ENCODE measurements at places on chromosomes 13 and 19.

DNA sequence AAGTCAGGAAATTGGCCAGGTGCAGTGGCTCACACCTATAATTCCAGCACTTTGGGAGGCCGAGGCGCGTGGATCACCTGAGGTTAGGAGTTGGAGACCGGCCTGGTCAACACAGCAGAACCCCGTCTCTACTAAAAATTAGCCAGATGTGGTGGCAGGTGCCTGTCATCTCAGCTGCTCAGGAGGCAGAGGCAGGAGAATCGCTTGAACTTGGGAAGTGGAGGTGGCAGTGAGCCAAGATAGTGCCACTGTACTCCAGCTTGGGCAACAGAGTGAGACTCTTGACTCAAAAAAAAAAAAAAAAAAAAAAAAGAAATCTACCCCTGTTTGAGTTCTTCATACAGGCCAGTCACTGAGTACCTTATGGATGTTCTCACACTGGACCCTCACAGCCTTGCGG is 42.0 kb downstream of the SLC15A1 start:
- DNase-seq: no peak

- peak; percentile 7 for DNase-seq
These were observed 12.1 kb upstream of the LGALS13 start for GRCh38 chr19:39590265-39590664.

DNA sequence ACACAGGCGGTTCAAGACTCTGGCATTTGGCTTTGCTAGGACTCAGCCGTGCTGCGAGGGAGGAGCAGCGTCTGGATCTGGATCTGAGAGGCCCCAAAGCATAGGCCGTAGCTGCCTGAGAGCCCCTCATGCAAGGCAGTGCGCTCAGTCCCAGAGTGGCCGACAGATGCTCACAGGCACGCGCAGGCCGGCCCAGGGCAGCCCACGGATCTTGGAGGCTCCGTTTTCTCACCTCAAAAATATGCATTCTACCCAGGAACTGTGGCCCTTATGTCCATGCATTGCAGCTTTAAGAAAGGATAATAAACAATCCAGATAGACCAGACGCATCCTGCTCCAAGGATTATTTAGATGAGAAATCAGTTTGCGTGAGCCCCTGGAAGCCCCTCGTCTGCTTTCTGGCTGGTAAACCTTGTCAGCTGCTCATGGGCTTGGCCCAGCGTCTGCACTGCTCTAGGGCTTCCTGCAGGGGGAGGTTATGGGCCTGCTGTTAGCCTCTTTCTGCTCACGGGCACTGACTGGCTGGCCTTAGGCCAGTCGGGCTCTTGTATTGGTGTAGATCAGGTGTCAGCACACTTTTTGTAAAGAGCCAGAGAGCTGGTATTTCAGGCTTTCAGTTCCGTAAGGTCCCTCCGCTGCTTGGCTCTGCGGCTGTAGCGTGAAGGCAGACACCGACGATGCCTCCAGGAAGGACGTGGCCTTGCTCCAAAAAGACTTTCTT is 24.2 kb downstream of the TEX29 start:
- no peak for DNase-seq

DNA sequence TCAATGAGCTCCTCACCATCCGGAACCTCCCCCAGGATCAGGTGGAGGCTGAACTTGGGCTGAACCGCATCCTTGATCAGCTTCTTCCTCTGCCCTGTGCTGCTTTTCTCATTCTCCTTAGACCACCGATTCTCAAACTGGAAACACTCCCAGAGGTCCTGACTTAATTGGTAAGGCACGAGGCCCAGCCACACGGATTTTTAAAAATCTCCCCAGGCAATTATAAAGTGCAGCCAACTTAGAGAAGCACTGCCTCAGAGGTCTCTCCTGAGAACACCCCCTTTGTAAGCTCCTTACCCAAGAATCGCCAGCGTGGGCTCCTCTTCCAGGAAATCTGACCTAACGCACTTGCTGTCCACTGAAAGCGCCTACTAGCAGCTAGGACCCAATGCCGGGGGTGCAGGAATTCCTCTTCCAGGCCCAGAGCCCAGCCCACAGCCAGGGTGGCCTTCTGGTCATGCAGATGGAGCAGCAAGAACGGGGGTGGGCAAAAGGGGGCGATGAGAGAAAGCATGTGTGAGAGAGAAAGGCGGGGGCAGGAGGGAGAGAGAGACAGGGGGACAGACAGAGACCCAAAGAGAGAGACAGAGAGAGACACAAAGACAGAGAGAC is 66.9 kb upstream of the CACNA1A start:
- DNase-seq: no peak

GRCh38 chr19:9906475-9907087 is 29.7 kb downstream of the OLFM2 start:
- no peak for DNase-seq

DNA sequence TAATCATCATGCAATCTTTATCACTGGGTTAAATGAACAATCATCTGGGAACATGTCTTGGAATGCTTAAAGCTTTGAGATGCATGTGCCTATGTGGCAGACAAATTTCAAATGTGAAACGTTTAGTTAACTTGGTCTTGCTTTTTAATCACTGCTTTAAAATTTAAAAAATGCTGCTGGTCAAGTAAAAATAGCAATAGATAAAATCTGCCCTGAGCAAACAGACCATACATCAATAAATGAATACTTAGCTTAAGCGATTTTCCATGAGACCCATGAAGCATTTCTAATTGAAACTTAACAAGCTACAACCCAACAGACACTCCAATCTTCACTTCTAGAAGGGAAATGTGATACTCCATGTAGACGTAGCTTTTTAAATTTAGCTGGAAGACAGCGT is 1.9 kb upstream of the KL start:
- no peak for DNase-seq

DNA sequence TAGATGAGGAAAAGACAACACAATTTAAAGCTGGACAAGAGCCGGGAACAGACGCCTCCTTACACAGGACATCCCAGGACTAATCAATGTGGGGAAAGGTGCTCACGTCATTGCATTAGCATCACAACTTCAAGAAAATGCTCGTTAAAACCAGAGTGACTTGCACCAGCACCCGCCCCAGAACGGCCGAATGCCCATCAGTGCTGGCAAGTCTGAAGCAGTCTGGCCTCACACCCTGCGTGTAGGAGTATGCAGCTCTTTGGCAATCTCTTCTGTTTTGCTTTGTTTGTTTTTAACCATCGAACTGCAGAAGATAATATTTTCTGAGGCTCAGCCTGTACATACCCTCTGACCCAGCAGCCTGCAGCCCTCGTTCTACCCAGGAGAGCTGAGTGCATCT is 44.8 kb upstream of the LDLR start:
- DNase-seq: no peak

DNA sequence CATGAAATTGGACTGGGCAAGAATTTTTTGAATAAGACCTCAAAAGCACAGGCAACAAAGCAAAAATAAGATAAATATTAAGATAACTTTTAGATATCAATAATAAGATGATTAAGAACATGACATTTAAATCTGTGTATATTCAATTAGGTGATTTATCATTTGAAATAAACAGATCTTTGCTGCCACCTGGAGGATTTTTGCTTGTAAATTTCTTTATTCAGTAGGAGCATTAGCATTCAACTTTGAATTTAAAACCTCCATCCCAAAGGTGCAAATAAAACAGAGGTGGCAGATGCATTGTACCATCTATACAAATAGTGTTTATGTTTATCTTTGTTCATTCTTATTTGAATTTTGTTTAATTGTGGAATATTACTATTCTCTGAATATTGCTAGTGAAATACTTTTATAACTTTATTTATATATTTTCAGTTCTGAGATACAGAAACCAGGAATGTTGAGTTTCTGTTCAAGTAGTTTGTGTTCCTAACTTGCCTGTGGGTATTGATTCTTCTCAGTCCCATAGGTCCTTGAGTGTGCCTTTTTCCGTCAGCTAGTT is 20.9 kb downstream of the COG6 start:
- no peak for DNase-seq

- DNase-seq: peak; percentile 67
These were observed 23.1 kb downstream of the LRFN3 start for GRCh38 chr19:35959040-35959967.

DNA sequence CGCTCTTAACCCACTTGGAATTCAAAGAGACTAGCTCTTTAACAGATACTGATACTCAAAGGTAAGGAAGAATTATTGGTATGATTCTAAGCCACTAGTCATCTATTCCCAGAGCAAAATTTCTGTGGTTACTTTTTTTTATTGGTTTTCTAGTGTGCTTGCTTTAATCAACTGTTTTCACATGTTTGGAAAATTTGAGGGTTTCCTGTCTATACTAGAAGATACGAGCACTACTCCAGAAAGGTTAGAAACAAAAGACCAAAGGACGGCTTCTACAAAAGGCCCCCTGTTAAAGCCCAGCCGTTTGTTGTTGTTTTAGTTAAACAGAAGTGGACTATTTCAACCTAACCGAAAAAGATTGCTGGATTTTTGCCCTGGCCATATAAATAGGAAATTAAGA is 18.5 kb upstream of the LPAR6 start:
- no peak for DNase-seq

DNA sequence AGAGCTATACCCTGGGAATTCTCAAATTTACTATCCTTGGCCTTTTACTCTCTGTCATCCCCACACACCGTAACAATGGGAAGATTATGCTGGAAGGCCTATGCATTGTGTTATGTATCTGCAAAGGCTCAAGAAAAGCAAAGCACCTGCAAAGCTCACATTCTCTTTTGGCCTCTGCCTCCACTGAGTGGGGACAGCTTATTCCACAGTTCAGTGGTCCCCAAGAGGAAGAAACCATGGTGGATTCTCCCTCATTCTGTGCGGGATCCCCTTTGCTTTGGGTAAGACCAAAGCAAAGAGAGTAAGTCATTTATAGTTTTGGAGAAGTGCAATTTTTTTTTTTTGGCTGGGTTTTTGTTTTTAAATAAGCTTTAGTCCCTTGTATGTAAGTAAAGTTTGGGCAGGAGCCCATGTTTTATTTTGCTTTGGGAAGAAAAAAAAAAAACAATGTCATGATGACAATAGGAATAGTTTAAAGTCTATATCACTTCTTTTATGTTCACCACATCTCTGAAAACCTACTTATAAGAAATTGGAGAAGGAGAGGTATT is 530.6 kb downstream of the FGF9 start:
- no peak for DNase-seq

- DNase-seq: no peak
These were observed 9.2 kb downstream of the GPATCH1 start for GRCh38 chr19:33090179-33090578.

DNA sequence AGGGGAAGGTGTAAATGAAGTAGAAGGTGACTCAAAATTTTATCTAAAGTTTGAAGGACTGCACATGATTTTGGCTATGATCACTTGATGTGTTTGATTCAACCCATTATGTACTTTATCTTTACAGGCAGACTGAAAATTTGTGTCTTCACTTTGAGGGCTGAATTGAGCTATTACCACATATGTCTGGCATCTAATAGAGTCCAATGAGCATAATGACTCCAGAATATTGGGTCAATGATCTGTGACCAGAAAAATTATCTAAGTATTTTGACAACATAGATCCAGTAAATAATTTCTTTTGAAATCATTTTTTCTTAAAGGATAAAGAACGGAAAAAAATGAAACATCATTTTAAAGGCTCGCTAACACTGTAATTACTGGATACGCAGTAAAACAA is 2810.0 kb downstream of the PCDH9 start:
- DNase-seq: no peak

DNA sequence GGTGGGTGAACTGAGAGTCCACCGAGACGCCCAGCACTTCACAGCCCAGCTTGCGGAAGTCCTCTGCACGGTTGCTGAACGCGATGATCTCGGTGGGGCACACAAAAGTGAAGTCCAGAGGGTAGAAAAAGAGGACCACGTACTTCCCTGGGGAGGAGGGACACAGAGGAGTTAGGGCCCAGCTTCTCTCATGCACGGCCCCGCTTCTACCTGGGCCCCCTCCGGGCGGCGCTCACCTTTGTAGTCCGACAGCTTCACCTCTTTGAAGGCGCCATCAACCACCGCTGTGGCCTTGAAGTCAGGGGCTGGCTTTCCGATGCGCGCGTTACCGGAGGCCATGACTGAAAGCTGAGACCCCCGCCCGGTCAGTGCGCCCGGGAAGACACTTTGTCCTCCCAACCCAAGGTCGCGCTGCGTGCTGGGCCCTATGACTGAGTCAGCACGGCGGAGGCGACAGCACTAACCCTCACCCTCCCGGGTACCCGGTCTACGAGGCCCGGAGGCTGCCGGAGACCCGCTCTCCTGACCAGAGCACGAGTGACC is 606 bp downstream of the PRDX2 start:
- DNase-seq: peak; percentile 50

GRCh38 chr19:2561895-2562294 is 86.0 kb downstream of the GADD45B start:
- peak; percentile 77 for DNase-seq

GRCh38 chr19:44585371-44586133 is 27.8 kb upstream of the IGSF23 start:
- DNase-seq: no peak

- DNase-seq: no peak
These were observed 51.2 kb downstream of the COLGALT1 start for GRCh38 chr19:17606590-17607185.

GRCh38 chr19:39199025-39199424 is 2.3 kb downstream of the NCCRP1 start:
- no peak for DNase-seq

- no peak for DNase-seq
These were observed 20.1 kb downstream of the PLEKHF1 start for GRCh38 chr19:29685326-29685725.

- no peak for DNase-seq
These were observed 110.0 kb downstream of the CRYL1 start for GRCh38 chr13:20415694-20416107.

- DNase-seq: no peak
These were observed 15.2 kb downstream of the ACP7 start for GRCh38 chr19:39099341-39099740.

GRCh38 chr13:32075170-32075851 is 43.7 kb downstream of the FRY start:
- DNase-seq: no peak

GRCh38 chr19:51086153-51086850 is 3.6 kb upstream of the KLK14 start:
- no peak for DNase-seq

- no peak for DNase-seq
These were observed 24.4 kb downstream of the MYO1F start for GRCh38 chr19:8552810-8553209.

DNA sequence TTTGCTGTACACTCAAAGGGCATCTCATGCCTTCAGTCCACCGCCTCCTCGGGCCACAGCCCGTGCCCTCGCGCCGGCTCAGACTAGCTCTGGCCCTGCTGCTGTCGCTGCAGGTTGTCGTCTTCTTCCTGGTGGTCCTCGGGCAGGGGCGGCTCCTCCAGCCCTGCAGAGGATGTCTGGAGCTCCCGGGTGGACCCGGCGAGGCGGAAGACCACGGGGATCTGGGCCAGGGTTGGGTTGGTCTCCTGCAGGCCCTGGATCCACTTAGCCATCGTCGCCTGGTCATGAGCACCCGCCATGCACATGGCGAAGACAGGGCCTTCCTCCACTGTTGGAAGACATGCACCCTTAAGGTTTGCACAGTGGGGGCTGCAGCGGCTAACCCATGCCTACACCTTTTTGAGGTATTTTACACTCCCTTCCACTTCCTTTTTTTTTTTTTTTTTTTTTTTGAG is 489 bp upstream of the ZNF653 start:
- DNase-seq: no peak

GRCh38 chr13:25675060-25675459 is 303.3 kb downstream of the ATP8A2 start:
- no peak for DNase-seq

GRCh38 chr13:23999424-23999823 is 102.1 kb upstream of the C1QTNF9B start:
- DNase-seq: no peak
